ENCODE measurements at places on chromosomes 5 and 9.

GRCh38 chr5:142871363-142872193, 101.4 kb downstream of the ARHGAP26 start:
- H3K27ac ChIP-seq, result no peak overlapping the region
- H3K4me1 ChIP-seq, result peaks cover 3% of the 10 kb centered on the region
- H3K4me3 ChIP-seq, result no peak overlapping the region

GRCh38 chr9:126490871-126491567, 122.7 kb upstream of the LMX1B start:
- no peaks in the 10 kb centered on the region for H3K36me3 ChIP-seq
- H3K27me3 ChIP-seq, result no peaks in the 10 kb centered on the region
- H3K4me3 ChIP-seq, result no peak overlapping the region
- peak; percentile 15 for DNase-seq
- no peaks in the 10 kb centered on the region for H3K4me1 ChIP-seq
- H3K27ac ChIP-seq, result no peak overlapping the region

DNA sequence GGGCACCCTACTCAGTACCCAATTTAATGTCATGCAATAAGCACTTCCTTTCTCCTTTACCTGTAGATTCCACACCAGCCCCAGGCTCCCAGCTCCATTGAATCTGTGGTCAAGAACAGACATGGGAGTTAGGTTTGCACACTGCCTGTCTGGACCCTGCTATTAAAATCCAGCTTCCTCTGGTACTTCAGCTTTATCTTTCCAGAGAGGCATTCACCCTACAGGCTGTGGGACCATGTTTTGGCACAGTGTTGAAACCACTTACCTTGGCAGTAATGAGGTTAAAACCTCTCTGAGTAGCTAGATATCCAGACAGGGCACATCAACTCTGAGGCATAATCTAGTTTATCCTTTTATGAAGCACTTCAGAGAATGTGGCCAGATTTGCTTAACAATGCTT, 191.5 kb upstream of the PCSK5 start:
- no peaks in the 10 kb centered on the region for H3K4me1 ChIP-seq
- no peak overlapping the region for H3K27ac ChIP-seq
- H3K27me3 ChIP-seq, result no peaks in the 10 kb centered on the region
- DNase-seq, result no peak
- no peak overlapping the region for H3K4me3 ChIP-seq
- H3K36me3 ChIP-seq, result no peaks in the 10 kb centered on the region

GRCh38 chr5:32193591-32193990, 19.5 kb upstream of the GOLPH3 start:
- peak; percentile 94 for DNase-seq
- H3K4me3 ChIP-seq, result no peak overlapping the region
- no peaks in the 10 kb centered on the region for H3K36me3 ChIP-seq
- no peak overlapping the region for H3K27ac ChIP-seq
- no peaks in the 10 kb centered on the region for H3K4me1 ChIP-seq

DNA sequence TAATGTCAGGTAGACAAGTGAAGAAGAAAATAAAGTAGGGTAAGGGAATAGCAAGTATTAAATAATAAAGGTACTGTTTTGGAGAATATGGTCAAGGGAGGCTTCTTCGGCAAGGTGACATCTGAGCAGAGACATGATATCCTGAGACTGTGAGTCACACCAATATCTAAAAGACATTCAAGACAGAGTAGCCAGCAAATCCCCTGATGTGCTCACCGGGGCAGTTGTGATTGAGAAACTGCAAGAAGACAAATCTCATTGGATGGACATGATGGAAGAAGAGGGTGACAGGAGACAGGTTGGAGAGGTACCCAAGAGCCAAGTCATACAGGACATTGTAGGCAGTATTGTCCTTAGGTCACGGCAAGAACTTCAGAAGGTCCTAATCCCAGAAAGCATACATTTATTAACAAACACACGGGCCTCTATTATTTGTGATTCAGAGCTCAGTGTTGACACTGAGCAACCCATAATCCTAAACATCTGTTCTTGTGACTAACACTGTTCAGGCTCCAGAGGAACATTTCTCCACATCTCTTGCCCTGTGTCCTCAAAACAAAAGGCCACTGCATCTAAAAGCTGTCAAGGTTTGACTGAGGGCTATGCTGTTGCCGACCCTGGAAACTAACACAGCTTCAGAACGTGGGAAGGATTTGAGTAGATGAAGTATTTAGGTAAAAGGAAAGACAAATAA, 258.7 kb upstream of the CLINT1 start:
- H3K36me3 ChIP-seq, result no peaks in the 10 kb centered on the region
- H3K4me1 ChIP-seq, result no peaks in the 10 kb centered on the region
- no peak overlapping the region for H3K27ac ChIP-seq
- no peaks in the 10 kb centered on the region for H3K27me3 ChIP-seq
- no peak for DNase-seq
- H3K4me3 ChIP-seq, result no peak overlapping the region

DNA sequence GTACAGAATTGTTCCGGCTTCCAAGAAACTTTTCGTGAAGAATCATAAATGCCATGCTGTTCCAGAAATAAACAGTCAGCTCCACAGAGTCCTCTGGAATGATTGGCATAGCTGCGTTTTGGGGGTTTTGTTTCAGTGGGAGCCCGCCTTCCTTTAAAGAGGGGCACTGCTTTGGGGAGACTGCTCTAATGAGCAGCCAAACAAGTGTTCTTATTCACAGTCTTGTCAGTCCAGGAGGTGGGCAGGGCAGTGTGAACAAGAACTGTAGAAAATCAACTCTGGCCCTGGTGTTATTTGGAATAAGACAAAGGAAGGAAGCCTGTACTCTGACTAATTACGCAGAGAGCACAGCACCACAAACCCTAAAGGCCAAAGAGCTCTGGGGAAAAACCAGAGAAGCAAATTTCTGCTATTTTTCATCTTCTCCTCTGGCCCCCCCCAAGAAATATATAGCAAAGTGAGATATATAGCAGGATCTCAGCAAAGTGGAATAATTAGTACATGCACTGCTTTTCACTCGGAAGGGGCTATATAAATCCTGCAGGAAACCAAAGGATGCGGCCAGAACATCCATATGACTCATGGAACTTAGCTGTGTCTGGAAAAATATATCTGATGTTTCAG, 92.9 kb downstream of the GLDC start:
- no peaks in the 10 kb centered on the region for H3K27me3 ChIP-seq
- DNase-seq, result no peak

- H3K27me3 ChIP-seq, result no peaks in the 10 kb centered on the region
- H3K36me3 ChIP-seq, result no peaks in the 10 kb centered on the region
- peak overlapping the region; percentile 72 for H3K27ac ChIP-seq
Measured at GRCh38 chr5:61330341-61330844, 1.7 kb upstream of the ZSWIM6 start.

Data from aorta (tissue), 5 donors.